ENCODE measurements at places on chromosomes 2 and 18.

DNA sequence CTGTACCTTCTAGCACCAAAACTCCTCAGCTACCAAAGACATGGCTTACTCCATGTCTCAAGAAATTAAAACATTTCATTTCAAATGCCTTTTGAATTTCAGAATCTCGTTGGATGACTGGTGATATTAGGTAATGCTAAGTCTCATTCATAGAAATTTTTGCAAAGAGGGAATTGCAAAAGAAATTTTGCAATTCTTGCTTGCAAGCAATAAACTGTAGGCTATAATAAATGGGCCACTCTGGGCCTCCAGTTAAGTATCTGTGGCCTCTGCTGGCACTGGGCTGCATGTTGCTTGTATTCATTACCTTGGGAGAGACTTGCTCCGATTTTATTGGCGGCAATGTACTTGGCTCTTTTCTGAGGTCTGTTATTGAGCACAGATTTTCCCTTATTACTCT is 2.8 kb upstream of the LCLAT1 start:
- no peak for DNase-seq

DNA sequence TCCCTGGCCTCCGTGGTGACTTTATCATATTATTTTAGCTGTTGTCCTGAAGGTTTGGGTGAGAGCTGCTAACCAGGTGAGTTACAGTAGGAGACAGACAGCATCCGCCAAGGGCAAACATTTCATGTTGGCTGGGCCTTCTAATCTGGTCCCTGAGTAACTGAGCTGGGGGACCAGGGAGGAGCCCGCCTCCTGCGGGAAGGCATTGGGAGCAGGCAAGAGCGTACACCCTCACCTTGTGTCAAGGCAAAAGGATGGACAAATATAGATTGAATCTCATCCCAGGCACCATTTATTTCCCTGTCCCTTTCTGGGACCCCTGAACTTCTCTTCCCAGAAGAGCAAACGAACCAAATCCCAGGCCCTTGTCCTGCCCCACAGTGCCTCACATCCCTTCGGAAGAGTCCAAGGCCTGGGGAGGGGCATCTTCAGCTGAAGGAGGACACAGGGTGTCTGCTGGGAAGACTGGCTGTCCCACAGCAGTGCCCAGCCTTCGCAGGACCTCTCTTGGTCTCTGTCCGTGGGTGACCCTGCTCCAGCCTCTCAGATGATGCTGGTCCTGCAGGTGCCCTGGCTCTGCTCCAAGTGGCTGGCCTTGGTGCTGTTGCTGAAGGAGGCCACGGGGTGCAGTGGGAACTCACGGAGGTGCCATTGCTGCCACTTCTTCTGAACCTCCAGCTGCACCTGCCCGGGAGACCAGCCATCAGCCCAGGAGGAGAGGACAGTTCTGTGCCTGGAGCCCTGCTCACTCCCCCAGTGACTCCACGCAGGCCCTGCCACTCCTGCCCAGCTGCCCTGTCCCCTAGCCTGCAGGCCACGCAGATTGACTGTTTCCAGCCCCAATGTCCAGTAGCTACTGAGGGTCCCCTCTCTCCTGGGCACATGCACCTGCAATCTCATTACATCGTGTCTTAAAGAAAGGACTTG is 8.2 kb downstream of the TMEM37 start:
- DNase-seq = no peak

- DNase-seq = no peak
Observed at GRCh38 chr2:40455661-40456060, 3.8 kb upstream of the SLC8A1 start.

DNA sequence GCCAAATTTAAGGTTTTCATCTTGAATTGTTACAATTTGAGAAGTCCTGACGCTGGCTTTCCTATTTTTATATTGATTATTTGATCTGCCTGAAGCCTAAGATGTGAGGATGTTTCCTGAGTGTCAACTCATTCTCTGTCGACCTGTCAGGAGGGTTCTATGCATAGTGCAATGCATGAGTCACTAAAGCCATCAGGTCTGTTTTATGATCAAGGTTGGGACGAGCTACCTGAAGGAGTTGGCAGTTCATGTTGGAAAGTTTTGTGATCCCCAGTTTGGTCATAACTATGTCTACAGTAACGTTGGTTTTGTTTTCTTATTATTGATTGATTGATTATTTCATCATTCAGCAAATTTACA is 71.2 kb downstream of the NABP1 start:
- no peak for DNase-seq

DNA sequence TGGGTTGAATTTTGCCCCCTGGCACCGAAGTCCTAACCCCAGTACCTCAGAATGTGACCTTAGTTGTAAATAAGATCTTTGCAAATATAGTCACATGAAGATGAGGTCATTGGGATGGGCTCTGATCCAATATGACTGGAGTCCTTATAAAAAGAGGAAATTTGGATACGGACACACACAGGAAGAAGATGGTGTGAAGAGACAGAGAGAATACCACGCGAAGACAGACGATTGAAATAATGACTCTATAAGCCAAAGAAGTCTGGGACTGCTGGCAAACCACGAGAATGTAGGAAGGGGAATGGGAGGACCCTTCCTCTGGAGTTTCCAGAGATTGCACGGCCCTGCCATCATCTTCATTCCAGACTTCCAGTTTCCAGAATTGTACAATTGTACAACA is 98.6 kb downstream of the CPO start:
- DNase-seq = no peak

GRCh38 chr18:8221452-8221851 is 387.8 kb upstream of the RAB12 start:
- DNase-seq = no peak

- peak; percentile 77 for DNase-seq
Observed at GRCh38 chr18:62526098-62527025, 3.5 kb downstream of the ZCCHC2 start.

- DNase-seq = no peak
Observed at GRCh38 chr2:211901226-211901846, 637.3 kb downstream of the ERBB4 start.

DNA sequence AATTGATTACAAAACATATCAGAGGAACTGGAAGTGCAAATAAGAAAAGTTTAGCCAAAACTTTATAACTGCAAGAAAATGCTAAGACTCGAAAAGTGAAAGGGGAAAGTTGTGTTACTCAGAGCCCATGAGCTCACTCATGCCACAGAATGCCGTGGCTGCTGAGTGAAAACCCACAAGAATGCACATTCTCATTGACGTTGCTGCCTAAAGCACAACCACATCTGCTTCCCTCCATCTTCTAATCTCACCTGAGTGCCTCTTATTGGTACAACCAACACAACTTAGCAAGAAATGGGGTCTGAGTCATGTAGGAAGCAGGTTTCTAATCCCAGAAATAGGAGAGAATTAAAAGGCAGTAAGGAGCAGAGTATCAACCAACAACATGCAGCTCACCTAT is 259.7 kb downstream of the LNPK start:
- no peak for DNase-seq

DNA sequence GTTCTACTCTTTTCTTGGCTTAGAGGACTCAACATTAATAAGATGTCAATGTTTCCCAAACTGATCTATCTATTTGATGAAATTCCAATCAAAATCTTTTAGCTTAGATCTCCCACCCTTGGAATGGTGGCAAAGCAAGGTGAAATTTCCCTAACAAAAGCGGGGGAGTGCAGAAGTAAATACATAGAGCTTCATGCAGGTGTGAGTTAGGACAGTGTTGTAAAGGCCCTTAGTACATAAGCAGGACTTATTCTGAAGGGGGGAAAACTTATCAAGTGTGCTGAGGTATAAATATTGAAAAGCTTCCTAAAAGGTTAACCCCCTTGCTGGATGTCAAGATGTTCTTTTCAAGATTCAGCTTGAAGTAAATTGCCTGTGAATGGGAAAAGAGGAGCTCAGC is 608.6 kb upstream of the CELF4 start:
- no peak for DNase-seq

GRCh38 chr2:239275847-239276831 is 124.7 kb downstream of the HDAC4 start:
- DNase-seq = no peak

- no peak for DNase-seq
Observed at GRCh38 chr18:12779456-12779855, 76.6 kb downstream of the PSMG2 start.

DNA sequence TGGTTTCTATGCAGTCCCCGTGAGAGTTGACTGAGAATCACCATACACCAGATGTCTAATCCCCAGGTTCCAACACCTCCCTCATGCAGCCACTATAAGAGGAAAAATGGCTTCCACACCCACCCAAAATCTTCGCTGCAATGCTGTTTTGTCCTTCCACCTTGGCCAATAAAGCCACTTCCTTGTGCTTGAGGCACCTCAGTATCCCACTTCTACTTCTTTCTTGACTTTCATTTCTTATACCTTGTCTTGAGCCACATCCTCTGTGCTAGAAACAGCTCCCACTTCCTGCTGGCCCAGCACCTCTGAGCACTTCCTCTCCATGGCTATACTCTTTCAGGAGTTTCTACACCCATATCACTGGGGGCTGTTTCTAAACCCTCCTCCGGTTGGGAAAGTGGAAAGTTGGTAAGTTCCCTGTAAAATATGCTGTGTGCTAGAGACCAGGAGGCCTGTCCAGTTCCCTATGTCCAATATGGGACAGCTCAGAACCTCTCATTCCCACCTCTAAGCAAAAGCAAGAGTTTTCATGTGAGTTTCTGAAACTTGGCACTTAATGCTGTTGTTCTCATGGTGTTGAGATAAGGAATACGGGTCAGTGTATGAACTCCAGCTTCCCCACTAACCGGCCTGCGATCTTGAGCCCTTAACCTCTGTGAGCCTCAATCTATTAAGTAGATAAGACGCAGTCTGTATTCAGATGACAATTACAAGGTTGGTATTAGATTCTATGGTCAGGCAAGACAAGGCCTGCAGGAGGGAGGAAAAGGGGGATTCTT is 209.1 kb upstream of the ID2 start:
- DNase-seq = no peak

DNA sequence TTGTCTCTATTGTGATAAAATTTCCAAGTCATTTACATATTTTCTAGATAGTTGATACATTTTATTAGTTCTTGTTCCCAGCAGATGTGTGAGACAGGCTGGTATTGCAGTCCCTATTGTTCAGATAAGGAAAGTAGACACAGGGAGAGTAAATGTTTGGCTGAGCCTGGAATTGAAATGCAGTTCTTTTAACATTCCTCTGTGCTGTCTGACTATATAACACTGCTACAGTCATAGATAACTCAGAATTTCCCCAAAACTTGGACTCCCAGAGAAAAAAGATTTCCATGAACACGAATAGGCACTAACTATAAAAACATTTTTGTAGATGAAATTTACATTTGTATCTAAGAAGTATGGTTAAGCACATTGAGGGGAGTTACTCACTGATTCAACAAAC is 71.4 kb downstream of the PLCL1 start:
- no peak for DNase-seq

GRCh38 chr18:65422544-65423136 is 328.2 kb upstream of the CDH7 start:
- no peak for DNase-seq

- no peak for DNase-seq
Observed at GRCh38 chr2:29326926-29327325, 211.7 kb downstream of the CLIP4 start.

DNA sequence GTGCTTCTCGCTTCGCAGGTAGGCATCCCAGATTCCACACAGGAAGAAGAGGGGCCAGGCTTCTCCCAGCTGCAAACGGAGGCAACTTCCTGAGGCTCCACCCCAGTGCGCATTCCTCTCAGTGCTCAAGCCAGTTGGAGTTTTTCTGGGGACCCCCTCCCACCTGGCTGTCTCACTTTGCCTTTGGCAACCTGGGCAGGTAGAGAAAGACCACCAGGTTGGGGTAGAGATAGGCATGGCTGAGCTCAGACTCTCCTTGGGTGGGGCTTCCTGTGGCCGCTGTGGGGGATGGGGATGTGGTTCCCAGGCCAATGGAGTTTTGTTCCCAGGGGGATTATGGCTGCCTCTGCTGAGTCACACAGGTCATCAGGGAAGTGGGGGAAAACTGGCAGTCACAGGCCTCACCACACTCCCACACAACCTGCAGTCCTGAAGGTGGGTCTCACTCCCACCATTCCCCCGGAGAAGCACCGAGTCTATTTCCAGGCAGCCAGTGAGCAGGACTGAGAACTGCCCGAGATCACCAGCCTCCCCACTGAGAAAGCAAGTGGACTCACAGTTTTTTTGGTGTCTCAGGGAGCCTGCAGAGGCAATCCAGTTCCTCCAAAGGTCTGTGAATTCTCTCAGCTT is 38.1 kb downstream of the SLC39A10 start:
- DNase-seq = no peak

DNA sequence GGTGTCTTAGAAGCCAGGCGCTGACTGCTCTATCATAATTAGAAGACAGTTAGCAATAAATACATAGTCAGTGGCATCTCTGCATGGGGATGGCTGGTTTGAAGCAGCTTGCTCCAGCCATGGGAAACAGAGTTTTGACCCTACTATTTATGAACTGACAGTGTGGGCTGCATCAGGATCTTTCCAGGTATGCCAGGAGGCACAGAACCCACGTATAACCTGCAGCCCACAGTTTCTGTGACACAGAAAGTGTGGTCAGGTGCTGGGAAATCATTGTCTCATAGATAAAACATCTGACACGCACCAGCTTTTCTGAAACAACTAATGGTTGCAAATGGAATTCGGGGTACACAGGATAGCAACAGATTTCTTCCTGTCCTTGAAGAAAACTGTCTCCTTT is 34.7 kb downstream of the INPP4A start:
- no peak for DNase-seq

DNA sequence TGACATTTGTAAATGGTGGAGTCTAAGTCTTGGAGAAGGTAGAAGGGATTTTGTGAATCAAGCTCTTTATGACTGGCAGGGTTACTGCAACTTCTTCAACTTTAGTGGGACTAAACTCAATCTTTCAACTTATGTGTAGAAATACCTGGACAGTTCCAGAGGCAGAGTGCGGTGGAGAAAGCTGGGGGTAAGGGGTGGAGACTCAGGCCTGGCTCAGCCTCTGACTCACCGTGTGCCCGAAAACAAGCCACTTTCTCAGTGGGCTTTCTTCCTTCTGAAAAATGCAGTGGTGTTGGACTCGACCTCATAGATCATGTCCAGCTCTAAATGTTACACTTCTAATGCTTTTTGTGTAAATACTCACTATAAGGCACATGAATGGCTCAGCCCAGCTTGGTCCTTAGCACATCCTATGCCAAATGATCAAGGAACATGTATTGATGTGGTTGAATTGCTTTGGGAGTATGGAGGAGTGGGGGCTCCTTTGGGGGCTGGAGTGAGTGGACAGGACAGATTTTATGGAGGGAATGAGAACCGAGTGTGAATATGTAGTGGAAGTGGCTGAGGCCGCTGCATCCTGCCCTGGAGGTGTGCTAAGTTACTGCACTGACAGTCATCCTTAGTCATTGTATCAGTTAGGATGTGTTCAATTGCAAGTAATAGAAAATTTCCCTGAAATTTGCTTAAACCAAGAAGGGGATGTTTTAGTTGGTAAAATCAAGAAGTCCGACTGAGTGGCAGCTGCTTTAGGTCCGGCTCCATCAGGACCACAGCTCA is 32.2 kb upstream of the IGFBP5 start:
- no peak for DNase-seq

- no peak for DNase-seq
Observed at GRCh38 chr2:17752892-17753802, 463 bp downstream of the SMC6 start.

GRCh38 chr2:139217641-139218040 is 437.5 kb upstream of the NXPH2 start:
- no peak for DNase-seq

- no peak for DNase-seq
Observed at GRCh38 chr2:61044636-61045035, 21.0 kb upstream of the SANBR start.

GRCh38 chr2:135299165-135299564 is 231.9 kb downstream of the ZRANB3 start:
- DNase-seq = no peak

- DNase-seq = no peak
Observed at GRCh38 chr2:191649519-191649918, 28.4 kb upstream of the NABP1 start.

- no peak for DNase-seq
Observed at GRCh38 chr2:228516019-228516418, 334.5 kb upstream of the SPHKAP start.
